ENCODE measurements at places on chromosomes 11 and 22.

DNA sequence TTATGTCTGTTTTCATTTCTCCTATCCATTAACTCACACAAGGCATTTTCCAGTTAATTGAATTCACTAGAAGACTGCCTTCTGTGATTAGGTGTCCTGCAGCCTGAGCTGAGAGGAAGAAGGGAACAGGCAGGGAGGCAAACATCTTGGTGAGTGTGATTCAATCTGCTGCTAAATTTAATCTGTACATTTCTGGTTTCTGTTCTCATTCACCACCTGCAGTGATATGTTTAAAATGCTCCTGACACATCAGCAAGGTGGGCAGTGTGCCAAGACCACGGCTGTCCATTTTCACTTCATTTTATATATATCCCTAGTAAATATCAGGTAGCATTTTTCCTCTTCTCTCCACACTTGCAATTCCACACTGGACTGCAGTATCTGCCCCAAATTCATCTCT, 416.5 kb downstream of the TMEM135 start:
- no peak for DNase-seq

GRCh38 chr11:3981084-3981633, 113.4 kb upstream of the RRM1 start:
- no peak for DNase-seq

- no peak for DNase-seq
Measured at GRCh38 chr11:111634981-111635705, 32.9 kb downstream of the SIK2 start.

GRCh38 chr11:111532365-111532709, 8.2 kb upstream of the LAYN start:
- DNase-seq, result no peak

Measured in NCI-H1694 (cell line).